ENCODE measurements at places on chromosomes 6 and 20.

DNA sequence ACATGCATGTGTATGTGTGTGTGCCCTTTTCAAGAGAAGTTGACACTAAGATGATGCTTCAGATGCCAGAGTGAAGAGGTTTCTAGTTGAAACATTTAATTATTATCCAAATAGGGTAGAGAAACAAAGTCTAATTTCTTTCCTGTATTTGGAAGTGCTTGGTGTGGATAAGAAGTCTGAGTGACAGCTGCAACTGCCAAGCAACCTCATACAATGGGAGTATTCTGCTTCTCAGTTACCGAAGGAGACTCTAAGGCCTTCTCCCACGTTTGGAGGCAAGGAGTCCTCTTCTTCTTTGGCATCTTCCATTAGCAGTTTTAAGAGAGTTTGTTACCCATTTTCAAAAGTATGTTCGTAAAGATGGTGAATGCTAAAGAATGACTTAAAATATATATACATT lies 82.4 kb downstream of the HDGFL1 start:
- DNase-seq, result no peak

DNA sequence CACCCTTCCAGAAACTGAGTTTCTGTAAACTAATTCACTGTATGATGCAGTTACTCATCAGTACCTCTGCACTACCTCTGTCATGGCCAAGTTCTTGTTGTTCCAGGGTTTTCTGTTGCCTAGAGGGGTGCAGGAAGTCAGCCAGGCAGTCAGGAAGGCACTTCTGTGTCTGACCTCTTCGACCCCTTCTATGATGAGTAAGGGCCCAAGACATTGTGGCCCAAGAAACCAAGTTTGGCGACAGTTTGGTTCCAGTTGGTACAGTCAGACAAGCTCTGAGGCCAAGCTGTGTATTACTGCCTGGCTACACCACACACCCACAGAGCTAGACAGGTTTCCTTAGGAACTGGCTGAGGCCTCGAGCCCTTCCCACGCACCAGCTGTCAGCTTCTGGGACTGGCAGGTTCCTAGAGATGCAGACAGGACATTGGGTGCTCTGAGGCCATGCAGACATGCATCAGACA lies 41.2 kb downstream of the TRAF3IP2 start:
- DNase-seq, result no peak

DNA sequence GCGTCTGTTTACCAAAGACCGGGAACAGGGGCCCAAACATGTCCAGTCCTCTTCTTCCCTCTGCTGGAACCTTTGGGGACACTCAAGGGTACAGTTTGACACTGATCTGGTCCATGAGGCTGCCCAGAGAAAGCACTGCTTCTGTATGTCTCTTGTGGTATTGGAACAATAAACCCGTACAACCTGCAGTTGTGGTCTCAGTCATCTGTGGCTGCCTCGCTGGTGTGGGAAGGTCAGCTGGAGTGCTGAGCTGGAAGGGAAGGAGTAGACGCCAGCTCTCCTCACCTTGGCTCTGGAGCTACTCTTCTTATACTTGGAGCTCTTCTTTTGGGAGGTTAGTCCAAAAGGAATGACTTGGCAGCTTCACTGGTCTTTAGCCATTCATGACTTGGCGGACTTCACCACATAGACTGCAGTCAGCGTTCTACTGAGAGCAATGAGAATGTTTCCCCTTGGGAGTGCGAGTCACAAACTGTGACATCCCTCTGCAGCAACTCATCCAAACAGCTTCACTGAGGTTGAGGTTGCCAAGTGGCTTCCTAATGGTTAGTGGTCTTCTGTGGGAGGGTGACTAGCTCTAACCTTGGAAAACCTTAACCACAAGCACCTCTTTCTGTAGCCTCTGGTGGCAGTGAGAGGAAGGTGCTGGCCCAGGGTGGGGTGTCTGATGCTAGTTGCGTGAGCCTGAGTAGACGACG lies 81.2 kb downstream of the ASXL1 start:
- DNase-seq, result no peak

- no peak for DNase-seq
Observed at GRCh38 chr6:128161263-128161662, 260.4 kb upstream of the THEMIS start.

- DNase-seq, result no peak
Observed at GRCh38 chr6:136945711-136946121, 23.6 kb downstream of the SLC35D3 start.

DNA sequence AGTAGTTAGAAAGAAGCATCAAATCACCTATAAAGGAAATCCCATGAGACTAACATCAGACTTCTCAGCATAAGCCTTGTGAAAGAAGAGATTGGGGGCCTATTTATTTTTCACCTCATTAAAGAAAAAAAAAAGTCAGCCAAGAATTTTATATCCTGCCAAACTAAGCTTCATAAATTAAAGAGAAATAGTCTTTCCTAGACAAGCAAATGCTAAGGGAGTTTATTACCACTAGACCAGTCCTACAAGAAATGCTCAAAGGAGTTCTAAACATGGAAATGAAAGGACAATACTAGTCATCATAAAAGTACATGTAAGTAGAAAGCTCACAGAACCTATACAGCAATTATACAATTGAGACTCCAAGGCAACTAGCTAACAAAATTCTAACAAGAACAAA lies 96.5 kb upstream of the OLIG3 start:
- no peak for DNase-seq

DNA sequence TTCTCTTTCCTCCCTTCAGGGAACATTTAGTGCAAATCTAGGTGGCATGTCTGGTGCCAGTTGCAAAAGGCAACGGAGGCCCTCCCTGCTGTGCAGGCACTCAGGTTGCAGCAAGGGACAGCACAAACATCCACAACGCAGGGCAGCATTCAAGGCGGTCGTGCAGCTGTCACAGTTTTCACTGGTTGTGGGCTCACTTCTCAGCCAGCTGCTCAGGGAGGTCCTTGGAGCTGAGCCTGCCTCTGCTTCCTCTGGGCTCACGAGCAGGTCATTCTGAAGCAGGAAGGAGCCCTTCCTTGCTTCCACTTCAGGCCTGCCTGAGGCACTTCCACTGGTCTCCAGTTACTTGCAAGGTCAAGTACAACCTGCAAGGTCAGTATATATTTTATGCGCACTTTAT lies 3.8 kb upstream of the NPEPL1 start:
- no peak for DNase-seq

GRCh38 chr20:50434653-50435396 lies 75.4 kb upstream of the PTPN1 start:
- DNase-seq, result no peak

- DNase-seq, result no peak
Observed at GRCh38 chr6:119166024-119166784, 87.7 kb upstream of the FAM184A start.

DNA sequence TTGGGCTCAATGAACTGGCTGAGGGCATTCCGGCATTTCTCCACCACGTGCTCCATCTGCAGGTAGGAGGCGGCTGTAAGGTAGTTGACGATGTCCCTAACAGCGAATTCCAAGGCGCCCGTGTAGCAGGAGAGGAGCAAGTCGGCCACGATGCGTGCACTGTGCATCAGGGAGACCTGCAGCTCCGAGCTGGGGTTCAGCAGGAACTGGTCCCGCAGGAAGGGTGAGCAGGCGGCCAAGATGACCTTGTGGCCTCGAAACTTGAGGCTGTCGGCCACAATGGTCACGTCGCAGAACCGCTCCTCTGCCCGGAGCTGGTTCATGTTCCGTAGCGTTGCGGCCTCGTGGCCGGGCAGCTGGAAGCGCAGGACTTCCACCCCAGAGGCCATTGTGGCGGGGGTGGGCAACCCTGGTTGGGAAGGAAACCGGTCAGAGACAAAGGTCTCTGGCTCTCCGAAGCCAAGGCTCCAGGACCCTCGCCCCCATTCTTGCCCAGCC lies 920 bp downstream of the ZBTB12 start:
- no peak for DNase-seq

- DNase-seq, result no peak
Observed at GRCh38 chr6:82611751-82612150, 248.1 kb downstream of the TPBG start.

- DNase-seq, result no peak
Observed at GRCh38 chr6:43494321-43494720, 15.8 kb downstream of the LRRC73 start.

- DNase-seq, result no peak
Observed at GRCh38 chr6:127851197-127851596, 49.7 kb downstream of the THEMIS start.

DNA sequence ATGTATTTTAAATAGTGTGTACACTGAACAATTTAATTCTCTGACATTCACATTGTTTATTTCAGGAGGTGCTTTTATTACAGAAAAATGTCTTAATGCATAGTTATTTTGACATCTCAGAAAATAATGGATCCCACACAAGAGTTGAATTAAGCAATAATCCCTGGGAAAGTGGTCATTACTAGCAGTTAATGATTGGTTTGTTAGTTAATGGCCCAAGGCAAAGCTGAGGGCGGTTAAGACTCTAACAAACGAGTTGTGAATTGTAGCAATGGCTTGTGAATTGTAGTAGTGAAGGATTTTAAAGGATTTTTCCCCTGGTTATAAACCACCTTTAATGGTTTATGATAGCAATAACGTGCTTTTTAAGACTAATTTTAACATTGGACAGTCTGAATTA lies 1316.0 kb upstream of the GJE1 start:
- no peak for DNase-seq
